Activated naive CD4-positive, alpha-beta T cell (primary cell): ENCODE measurements at places on chromosomes 2 and 18.

DNA sequence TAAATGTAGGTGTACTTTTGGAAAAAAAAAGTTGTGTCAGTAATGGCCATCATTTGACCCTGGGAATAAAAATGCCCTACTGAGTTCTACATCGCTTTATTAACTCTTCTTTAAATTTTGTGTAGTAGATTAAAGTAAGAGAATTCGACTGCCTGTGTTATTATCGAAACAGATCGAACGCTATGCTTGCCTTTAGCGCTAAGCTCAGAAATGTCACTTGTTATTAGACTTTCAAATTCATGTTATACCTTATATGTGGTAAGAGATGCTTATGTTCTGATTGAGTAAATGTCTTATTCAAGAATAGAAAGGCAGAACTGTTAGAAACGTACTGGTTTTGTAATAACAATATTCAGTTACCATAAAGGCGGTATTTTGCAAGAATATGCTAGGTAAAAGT is 1.4 kb downstream of the UGP2 start:
- DNase-seq, result no peak

GRCh38 chr2:3025261-3025660 is 352.4 kb downstream of the EIPR1 start:
- no peak for DNase-seq

DNA sequence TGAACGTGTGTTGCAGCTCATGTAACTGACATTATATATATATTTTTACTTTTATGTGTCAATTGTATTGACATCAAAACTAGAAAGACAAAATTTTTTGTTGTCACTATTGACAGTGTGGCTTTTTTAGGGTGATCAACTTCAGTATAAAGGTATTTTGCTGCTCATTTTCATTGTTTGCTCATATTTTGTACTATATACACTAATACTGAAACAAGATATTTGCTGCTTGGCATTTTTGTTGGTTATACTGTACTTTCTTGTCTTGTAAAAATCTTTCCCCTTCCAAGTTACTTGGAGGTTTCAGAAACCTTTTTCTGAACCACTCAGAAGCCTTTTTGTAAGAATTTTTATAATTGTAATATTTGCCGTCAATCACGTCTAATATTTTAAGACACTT is 16.5 kb downstream of the AFTPH start:
- no peak for DNase-seq

- DNase-seq, result no peak
These were observed 130.6 kb downstream of the NOL4 start for GRCh38 chr18:34094148-34094547.

GRCh38 chr18:66724664-66725356 is 120.9 kb upstream of the CDH19 start:
- DNase-seq, result no peak

GRCh38 chr18:50671376-50671775 is 111.5 kb downstream of the MAPK4 start:
- no peak for DNase-seq

GRCh38 chr18:53991805-53992204 is 232.7 kb downstream of the MBD2 start:
- DNase-seq, result no peak

GRCh38 chr2:26566081-26566375 is 75.1 kb downstream of the CIB4 start:
- no peak for DNase-seq

- no peak for DNase-seq
These were observed 760 bp upstream of the CNOT11 start for GRCh38 chr2:101251844-101252407.
